ENCODE measurements at places on chromosomes 16 and 17.
A peak's percentile ranks its signal among the peaks of the same experiment; 100 is the strongest.

DNA sequence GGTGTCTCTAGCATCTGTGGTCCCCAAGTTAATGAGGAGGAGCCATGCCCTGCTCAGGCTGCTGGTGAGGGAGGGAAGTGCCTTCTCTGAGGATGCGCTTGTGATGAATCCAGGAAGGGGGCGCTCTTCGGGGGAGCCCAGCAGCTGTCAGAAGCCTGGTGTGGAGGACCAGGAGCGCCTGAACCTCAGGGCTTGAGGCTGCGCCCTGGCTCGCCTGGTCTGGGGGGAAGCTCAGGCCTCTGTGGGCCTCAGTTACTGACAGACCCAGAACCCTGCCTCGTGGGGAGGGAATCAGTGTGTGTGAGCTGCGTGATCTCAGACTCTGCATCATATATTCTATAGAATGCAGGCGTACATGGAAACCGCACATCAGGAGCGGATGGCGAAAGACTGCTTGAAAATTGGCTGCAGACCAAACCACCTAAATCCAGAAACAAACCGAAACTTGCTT, 126.1 kb downstream of the SEC14L1 start:
- DNase-seq, result no peak

DNA sequence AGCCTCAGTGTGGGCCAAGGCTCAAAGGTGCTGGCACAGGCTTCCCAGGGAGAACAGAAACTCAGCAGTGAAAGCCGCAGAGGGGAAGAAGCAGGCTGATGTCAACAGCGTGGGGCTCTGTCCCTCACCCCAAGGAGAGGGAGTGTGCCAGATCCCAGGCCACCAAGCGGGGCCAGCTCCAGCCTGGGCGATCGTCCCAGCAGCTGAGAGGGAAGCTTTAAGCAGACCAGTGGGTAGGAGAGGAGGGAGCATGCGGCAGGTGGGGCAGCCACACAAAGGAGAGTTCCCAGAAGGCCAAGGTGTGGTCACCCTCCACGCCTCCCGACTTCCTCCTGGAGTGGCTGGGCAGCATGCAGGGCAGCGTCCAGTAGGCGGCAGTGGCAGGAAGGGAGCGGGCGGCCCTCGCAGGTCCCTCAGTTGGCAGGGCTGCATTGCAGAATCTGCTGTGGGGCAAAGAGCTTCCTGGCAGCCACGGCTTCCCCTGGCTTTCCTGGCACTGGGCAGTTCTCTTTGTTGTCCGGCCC, 6.0 kb downstream of the SYNGR2 start:
- no peak for DNase-seq

DNA sequence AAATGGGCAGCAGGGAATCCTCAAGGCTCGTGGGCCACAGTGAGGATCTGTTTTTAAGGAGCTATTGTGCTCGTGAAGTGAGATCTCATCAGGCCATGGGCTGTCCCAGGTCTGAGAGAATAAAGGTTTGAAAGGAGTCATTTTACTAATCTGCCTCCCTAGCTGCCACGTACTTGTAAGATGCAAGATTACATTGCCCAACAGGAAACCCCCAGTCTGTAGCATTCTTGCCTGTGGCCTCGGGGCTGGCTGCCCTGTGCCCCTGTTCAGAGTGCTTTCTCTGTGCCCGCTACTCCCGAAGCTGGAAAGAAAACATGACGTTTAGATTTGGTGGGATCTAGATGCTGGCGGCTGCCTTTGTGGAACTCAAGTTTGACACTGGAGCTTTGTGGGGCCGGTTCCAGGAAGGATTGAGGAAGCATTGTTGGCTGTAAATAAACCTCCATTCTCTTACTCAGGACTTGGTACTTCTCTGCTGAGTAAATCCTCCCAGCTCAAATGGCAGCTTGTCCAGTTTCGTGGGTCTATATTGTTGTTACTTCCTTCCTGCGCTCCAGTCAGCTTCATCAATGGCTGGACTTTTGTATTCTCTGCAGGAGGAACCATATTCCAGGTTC, 21.2 kb downstream of the SAP30BP start:
- DNase-seq, result no peak

- peak; percentile 39 for DNase-seq
These were observed 42.0 kb upstream of the TMC5 start for GRCh38 chr16:19375561-19376158.

GRCh38 chr16:85967111-85967510, 68.1 kb downstream of the IRF8 start:
- DNase-seq, result no peak
